ENCODE measurements at places on chromosomes 16 and 17.

- no peak for DNase-seq
These were observed 397.4 kb downstream of the CA10 start for GRCh38 chr17:51761105-51761504.

DNA sequence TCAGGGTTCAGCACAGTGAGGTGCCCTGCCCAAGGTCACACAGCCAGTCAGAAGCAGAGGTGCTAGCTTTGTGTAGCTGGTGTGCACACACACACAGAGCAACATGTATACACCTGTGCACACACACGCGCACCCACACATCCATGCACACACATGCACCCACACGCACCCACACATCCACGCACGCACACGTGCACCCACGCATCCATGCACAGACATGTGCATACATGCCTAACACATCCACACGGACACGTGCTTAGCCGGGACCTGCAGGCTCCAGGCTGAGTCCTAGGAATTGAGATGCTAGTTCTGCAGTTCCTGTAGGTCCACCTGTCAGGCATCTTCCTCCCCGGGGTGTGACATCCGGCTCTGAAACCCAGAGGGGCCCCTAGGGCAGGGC lies 13.0 kb upstream of the DPEP1 start:
- DNase-seq: no peak

- DNase-seq: no peak
These were observed 6.9 kb downstream of the MT1X start for GRCh38 chr16:56689171-56689570.

- DNase-seq: no peak
These were observed 257.6 kb upstream of the SDK2 start for GRCh38 chr17:73901661-73902415.

- no peak for DNase-seq
These were observed 182.3 kb upstream of the SOX9 start for GRCh38 chr17:71938340-71939010.

GRCh38 chr16:77761204-77761603 lies 27.2 kb upstream of the VAT1L start:
- no peak for DNase-seq

DNA sequence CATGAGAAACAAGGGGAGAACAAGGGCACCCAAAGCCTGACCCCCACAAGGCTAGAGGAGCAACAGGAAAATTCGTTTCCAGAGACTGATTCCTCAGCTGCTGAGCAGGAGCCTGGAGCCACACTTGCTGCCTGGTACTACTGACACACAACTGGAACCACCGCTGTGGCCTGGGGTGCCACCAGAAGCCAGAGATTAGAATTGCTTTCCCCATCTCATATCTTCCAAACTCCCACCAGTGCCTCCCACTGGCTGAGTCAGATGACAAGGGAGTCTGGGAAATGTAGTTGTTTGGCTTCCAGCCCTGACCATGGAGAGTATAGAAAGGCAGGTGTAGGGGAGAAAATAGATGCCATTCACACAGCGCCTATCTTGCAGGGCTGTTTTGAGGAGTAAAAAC lies 4.1 kb upstream of the TMEM11 start:
- no peak for DNase-seq

DNA sequence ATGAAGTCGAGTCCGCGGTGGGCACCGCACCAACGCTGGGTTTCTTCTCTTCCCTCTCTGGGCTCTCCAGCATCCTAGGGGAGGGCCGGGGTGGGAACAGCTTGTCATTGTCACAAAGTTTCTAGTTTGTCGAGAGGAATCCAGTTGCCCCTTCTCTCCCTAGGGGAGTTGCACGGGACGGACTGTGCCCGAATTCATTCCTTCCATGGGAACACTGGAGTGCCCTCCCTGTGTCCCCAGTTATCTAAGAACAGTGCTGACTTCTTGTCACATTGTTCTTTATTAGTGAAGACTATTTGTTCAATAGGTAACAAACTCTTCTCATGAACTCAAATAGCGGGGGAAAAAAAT lies 1.2 kb downstream of the KLHL36 start:
- no peak for DNase-seq

DNA sequence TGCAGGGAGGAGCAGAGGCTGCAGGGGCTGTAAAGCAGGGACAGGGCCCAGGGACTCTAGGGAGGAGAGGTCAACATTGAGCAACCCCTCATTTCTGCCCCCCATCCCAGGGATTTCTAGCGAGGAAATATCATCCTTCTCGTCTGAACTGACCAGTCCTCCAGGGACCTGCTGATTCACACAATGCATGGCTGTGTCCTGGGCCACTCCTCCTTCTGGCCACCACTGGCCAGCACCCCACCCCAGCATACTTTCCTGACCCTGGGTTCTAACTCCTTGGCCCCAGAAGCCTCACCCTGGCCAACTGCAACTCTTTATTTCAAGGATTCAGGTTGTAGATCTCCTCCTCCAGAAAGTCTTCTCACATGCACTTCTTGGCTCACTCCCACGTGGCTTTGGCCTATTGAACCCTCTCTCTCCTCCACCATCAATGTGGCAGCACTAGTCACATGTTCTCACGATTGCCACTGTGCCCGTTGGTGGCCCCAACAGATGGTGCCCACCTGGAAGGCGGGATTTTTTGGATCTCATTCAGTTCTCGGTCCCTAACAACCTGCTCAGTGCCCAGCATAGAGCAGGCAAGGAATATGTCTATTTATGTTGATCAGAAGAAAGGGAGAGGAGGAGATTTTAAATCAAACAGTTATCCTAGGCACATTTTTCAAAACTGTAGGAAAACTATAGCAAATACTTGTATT lies 41.5 kb downstream of the CUEDC1 start:
- no peak for DNase-seq

DNA sequence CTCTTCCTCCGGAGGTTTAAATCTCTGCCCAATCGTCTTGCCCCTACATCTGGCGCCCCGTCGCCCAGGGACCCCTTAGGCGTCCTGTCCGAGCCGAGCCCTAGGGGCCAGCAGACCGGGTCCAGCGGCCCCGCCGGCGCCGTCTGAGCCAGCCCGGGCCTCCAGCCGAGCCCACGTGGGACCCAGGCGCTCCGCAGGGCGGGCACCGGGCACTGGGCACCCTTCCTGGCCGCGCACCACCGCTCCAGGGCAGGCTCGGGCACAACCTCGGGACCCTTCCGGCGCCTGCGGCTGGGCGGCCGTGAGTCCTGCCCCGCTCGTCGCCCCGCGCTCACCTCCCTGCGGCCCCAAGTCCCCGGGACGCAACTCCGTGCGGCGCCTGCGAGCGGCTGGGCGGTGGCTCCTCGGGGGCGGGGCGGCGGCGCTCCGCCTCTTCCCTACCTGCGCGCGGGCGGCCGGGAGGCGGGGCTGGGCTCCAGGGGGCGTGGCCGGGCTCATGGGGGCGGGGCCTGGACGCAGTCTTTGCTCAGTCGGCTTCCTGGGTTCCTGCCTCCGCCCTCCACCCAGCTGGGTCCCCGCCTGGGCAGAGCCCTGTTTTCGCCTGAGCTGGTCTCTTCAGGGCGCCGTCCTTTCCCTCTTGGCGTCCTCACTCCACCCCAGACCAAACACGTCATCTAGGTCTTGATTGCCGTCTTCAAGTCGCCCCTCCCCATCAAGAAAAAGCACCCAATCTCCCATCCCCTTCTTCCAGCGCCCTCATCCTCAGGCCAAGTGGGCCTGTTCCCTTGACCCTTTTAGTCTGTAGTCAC lies at the start of gene RHBDF2:
TSS of gene RHBDF2 (minus strand) at position 406 of the 809 bp plus-strand sequence. CDS start 19,899 bp downstream, outside the sequence.
- peak; percentile 92 for DNase-seq

DNA sequence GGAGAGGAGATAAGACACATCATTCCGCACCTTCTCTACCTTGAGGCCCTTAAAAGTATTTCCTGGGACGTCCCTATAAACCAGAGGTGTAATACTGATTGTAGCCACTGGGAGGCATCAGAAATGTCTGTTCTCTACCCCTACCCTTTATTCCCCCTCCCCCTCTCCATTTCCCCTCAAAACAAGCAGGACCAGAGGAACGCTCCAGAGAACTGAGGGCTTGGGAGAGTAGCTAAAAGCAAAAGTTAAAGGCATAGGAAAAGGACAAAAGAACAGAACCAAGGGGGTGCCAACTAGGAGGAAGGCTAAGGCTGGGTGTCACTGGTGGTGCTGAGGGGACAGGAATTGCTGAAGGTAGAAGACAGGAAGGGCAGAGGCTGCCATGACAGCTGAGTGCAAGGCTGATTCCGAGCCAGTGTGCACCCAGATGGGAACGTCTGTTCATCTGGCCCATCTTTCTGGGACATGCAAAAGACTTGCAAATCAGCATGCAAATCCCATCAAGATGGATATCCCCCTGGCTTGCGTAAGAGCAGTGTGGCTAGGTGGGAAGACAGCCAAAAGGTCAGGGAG lies 6.7 kb downstream of the CAMTA2 start:
- DNase-seq: no peak

DNA sequence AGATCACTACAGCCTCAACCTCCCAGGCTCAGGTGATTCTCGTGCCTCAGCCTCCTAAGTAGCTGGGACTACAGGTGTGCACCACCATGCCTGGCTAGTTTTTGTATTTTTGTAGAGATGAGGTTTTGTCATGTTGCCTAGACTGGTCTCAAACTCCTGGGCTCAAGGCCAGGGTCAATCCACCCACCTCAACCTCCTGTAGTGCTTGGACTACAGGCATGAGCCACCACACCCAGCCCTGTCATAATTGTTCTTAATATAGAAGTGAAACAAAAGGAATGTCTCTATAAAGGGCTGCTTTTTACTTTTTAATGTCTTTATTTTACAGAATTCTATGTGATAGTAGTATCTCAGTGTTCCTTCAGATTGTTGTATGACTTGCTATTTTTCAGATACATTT lies 345.2 kb upstream of the TBX2 start:
- DNase-seq: no peak

DNA sequence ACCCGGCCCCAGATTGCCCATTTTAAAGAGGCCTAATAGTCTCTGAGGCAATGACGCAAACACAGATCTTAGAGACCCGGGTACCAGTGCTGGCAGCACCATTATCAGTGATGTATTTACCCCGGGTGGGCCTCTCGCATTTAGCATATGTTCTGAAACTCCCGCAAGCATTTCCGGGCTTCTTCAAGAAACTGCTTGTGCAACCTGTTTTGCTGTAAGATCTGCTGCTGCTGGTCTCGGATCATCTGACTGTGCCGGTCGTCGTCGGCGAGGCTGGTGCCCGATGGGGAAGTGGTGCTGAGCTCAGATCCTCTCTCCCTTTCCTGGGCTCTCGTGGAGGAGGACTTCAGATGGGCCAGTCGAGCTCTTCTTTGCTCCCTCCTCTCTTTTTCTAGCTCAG lies 12.5 kb downstream of the CEP295NL start:
- peak; percentile 7 for DNase-seq

DNA sequence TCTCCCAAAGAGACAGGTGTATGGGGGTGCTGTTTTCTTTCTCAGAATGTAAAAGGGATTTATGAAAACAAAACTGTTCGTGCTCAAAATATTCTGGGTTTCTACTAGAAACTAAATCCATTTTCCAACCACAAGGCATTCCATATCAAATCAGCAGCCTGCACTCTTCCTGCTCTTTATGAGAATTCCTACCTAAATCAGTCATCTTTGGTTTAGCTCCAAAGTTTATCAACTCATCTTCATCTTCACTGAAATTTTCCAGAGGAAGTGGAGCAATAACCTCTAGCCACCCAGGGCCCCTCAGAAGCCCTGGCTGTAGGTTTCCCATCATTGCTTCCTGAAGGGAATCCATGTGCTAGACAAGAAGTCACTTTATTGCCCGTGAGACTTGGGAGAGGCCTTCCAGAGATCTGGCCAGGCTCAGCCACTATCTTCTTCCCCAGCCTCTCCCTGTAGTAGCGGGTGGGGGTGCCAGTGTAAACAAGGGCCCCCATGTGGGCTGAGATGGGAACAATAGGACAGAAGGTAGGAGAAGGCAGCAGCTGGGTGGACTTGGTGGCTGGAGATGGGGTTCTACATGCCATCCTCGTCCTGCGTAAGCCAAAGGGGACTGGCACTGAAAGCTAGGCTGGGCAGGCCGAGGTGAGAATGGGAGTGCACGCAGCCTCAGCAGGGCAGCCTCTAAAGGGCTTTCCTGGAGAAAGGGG lies 22.0 kb upstream of the ALDH3A1 start:
- DNase-seq: no peak

DNA sequence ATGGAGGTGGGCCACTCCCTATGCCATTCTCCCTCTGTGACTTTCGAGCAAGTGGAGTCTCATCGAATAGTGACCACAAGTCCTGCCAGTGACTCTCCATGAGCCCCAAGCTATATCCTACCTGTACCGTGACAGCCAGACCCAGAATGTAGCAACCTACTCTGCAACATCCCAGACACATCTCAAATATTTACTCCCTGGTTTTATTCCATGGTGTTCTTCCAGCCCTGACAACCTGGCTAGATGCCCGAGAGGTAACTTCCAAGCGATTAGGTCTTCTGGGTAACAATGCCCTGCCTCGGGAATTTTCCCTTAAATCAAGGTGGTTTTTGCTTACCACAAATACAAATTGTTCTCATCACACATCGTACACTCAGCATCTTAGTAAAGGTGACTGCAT lies 211.7 kb downstream of the ZFHX3 start:
- DNase-seq: no peak

DNA sequence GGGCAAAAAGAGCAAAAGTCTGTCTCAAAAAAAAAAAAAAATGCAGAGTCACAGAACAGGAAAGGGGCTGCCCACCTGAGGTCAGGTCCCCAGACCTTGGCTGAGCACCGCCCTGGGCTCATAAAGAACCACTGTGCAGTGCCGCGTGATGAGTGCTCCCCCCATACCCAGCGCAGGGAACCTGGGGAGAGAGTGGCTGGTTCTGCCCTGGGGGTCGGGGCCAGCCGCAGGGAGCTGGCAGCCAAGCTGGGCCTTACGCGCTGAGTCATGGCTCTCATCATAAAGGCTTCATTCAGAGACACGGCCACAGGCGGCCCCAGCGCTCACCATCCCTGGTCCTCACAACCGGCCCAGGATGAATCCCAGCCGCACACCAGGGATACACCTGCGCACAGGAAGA lies 80.7 kb downstream of the RAB11FIP4 start:
- no peak for DNase-seq

GRCh38 chr17:862582-862981 lies 80.4 kb downstream of the MRM3 start:
- no peak for DNase-seq

DNA sequence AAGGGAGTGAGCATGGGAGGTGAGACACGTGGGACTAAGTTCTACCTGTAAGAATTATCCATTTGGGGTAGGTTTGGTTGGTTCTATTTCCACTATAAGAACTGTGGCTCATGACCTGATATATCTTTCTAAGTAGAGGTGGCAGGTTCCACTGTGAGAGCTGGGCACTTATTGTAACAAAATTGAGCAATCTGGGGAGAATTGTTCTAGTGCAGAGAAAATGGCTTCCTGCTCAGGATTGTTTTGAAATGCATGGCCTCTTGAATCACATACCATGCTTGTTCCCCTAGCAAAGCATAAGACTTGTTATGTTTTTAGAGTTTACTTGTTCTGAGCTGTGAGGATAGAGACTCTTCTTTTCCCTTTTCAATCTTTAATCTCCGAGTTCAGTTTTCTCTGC lies 125.9 kb downstream of the MAP2K6 start:
- no peak for DNase-seq
